Spleen (tissue), 13 donors: ENCODE measurements at places on chromosomes 7 and 10. TPM values are rescaled to one million over a fixed set of nuclear protein-coding genes. Genes with fewer than 3 reads are reported as not detected.

GRCh38 chr10:19947656-19948055 lies 131.4 kb downstream of the PLXDC2 start:
- no peak for DNase-seq
- no peaks in the 10 kb centered on the region for H3K36me3 ChIP-seq
- peaks cover 23% of the 10 kb centered on the region for H3K4me1 ChIP-seq

GRCh38 chr10:47230482-47230881 lies 69.5 kb upstream of the GDF10 start:
- no peaks in the 10 kb centered on the region for H3K36me3 ChIP-seq
- DNase-seq, result no peak
- H3K4me1 ChIP-seq, result no peaks in the 10 kb centered on the region
- H3K27ac ChIP-seq, result no peak overlapping the region

DNA sequence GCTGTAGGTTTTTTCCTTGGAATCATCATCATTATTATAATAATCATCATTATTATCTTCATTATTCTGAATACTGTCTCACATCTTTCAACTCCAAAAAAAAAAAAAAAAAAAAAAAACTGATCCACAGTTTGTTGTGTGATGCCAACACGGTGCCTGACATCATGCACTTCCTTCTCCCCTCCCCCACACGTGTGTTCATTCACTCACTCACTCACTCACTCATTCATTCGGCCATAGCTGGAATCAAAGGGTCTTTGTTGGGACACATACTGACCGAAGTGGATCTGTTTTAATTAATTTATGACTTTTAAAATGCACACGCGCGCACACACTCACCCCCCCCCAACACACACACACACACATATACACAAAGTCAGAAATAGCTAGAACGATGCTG lies 177.8 kb downstream of the PIP4K2A start:
- no peaks in the 10 kb centered on the region for H3K4me1 ChIP-seq
- no peak overlapping the region for H3K4me3 ChIP-seq
- DNase-seq, result no peak
- H3K36me3 ChIP-seq, result peaks cover 49% of the 10 kb centered on the region
- H3K27me3 ChIP-seq, result no peaks in the 10 kb centered on the region

DNA sequence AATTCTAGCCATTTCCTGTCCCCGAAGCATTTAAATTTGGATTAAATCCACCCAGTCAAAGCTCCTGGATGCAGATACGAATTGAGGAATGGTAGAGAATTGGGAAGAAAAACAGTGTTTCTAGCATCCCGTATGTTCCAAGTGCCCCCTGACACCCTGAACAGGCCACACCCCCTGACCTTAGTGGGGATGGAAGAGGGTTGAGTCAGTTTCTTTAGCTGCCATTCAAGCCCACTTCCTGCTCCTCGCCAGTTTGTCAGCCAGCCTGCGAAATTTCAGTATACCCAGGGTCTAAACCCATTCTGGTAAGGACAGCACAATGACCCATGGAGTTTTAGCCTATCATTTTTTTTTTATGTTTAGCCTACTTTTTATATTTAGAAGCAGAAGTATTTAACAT lies 101.1 kb downstream of the PKD1L1 start:
- H3K36me3 ChIP-seq, result no peaks in the 10 kb centered on the region
- H3K4me1 ChIP-seq, result no peaks in the 10 kb centered on the region
- no peaks in the 10 kb centered on the region for H3K27me3 ChIP-seq
- H3K27ac ChIP-seq, result no peak overlapping the region
- DNase-seq, result no peak
- no peak overlapping the region for H3K4me3 ChIP-seq

DNA sequence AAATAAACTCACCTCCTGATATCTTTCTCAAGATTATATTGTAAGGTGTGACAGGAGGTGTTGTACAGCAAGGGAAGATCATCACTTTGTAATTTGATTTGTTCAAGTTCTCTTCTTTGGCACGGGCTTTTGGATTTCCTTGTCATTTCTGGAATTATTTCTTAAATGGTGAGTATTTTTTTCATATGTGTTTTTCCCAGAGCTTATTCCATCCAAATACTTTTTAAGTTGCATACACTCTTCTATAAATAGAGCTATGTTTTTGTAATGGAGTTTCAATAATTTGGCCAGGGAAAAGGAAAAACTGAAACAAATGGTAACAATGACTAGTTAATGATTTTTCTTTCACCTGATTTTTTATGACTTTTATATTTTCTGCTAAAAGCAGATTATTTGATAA lies 92.5 kb downstream of the CFAP58 start:
- no peak overlapping the region for H3K27ac ChIP-seq
- no peak for DNase-seq
- no peak overlapping the region for H3K4me3 ChIP-seq
- no peaks in the 10 kb centered on the region for H3K4me1 ChIP-seq

COL28A1 gene
- total RNA-seq, result 0.85 TPM

SERPINE1 gene
- 2.3 TPM for total RNA-seq

MOSPD3 gene
- 14.3 TPM for total RNA-seq

NPTX2 gene
- total RNA-seq, result 38.4 TPM

SLC26A5 gene
- total RNA-seq, result 0.10 TPM

CALY gene
- 3.4 TPM for total RNA-seq

FAM25G gene
- total RNA-seq, result not detected

FKBP6 gene
- not detected for total RNA-seq

NPC1L1 gene
- 0.07 TPM for total RNA-seq

MTERF1 gene
- 16.3 TPM for total RNA-seq

INA gene
- total RNA-seq, result not detected
